ENCODE measurements at places on chromosomes 12 and 14.

DNA sequence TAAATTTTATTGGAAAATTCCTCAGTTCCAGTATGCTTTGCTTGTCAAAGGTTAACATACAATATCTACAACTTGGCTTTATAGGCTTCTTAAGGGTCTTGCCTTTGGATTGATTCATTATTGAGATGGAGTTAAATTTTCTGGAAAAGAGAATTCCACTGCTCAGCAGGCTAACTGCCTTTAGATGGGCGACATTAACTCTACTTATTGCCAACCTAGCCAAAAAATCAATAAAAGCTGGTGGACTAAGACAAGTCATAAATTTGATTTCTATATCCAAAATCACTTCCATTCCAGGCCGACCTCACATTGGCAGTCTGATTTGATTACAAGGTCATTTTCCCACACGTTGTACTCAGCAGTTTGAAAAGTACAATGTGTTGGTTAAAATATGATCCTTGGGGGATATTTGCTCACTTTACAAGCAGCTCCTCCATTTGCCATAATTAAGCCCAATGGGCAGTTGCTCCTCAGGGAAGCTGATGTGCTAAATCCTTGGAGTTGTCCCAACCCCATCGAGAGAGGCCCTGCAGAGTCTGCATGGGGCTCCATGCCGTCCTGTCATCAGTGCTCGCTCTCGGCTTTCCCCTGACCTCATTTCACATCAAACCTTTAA is 36.1 kb upstream of the CRY1 start:
- DNase-seq: no peak

- DNase-seq: no peak
Observed at GRCh38 chr14:101090976-101091375, 187.5 kb upstream of the RTL1 start.

GRCh38 chr14:80110721-80111120 is 100.6 kb downstream of the DIO2 start:
- DNase-seq: no peak

DNA sequence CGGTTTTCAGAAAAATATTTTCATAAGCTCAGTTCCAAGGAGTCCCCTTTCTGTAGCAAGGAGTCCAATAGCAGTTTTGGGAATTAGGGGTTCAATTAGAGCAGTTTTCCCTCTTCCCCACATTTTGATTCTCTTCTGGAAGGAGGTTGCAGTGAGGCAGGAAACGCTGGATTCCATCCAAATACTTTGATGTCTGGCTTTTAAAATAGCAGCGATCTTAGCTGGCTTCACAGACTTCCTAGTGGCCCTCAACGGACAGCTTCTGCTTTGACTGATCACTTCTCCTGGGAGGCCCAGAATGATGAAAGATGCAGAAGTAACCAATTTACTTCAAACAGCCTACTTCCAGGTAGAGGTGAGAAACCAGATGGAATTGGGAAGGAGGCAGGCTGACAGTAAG is 63.1 kb downstream of the C12orf75 start:
- DNase-seq: no peak

DNA sequence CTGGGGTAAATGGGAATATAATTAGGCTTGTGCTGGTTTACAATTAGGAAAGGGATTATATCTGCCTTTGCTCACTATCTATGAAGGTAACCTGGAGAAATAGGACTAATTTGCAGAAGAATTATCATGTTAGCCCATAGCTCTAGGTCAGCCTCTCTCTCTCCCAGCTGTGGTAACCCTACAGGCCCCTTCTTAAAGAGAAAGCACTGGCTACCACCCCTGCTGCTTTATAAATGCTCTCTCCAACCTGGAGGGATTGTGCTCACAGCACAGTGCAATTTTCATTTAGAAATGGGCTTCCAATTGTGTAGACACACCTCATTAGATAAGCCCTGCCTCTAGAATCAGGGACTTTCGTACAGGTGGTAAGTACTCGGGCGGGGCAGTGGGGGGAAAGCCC is 22.7 kb upstream of the MGST1 start:
- DNase-seq: no peak

DNA sequence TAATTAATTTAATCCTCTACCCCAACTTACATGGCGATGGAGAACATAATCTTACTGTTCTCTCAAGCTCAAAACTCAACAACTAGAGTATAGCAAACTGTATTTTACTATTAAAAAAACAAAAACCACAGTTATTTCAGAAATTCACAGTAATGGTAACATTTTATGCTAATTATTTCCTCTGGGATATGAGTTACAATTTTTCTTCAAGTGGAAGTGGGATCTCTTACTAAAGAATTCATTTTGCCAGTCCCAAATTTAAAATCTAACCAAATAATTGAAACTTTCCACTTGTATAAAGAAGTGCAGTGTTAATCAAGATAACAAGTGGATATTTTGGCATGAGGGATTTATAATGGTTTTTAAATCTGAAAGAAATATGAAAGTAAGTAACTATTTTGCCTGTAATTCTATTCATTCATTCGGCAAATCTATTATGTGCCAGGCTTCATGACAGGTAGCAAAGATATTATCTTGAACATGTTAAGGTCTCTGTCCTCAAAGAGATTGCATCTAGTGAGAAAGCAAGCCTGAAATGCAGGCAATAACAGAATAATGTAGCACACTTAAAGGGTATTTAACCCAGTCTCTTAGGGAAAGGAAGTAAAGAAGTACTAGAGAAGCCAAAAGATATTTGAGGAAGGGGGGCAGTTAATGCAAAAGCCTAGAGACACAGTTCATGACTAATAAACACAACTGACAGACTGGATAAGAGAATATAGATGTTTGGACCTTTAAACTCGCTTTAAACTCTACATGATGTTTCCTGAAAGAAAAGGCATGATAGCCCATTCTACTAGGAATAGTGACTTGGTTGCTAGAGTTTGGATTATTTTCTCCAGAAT is 44.0 kb downstream of the TAOK3 start:
- DNase-seq: no peak

- DNase-seq: no peak
Observed at GRCh38 chr12:121830134-121830533, 26.3 kb downstream of the SETD1B start.

DNA sequence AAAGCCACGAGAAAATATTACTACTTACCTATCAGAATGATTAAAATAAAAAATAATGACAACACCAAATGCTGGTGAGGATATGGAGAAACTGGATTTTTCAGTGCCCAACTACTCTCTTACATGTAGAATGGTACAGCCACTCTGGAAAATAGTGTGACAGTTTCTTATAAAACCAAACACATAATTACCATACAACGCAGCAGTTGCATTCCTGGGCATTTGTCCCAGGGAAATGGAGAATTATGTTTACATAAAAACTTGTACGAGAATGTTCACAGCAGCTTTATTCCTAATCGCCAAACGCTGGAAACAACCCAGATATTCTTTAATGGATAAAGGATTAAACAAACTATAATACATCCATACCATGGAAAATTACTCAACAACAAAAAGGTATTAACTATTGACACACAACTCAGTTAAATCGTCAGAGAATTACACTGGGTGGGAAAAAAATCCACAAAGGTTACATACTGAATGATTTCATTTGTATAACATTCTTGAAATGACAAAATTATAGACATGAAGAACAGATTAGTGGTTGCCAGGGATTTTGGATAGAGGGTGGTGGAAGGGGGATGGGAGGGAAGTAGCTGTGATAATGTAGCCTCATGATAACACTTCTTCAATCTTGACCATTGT is 35.4 kb downstream of the TAOK3 start:
- no peak for DNase-seq

- DNase-seq: no peak
Observed at GRCh38 chr12:105729926-105730325, 399.4 kb downstream of the C12orf75 start.

GRCh38 chr14:99756796-99757195 is 36.4 kb upstream of the EML1 start:
- no peak for DNase-seq

DNA sequence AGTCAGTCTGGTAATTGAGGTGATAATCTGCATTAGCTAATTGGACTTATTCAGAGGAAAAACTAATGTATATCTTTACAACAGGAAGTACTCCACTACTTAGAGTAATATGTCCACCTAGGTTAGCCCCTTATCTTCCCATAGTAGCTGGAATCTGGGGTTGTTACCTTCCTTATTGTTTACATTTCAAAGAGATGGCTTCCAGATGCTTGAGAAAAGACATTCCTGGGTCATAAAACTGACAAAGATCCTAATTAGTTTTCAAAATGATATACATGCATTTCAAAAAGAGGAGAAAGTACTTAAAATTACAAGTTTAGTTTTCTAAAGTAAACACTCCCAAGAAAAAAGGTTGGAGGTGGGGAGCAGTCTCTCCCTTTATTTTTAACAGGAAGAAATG is 78.1 kb downstream of the RPL10L start:
- DNase-seq: no peak

- DNase-seq: no peak
Observed at GRCh38 chr14:96267916-96268315, 11.9 kb downstream of the BDKRB1 start.

DNA sequence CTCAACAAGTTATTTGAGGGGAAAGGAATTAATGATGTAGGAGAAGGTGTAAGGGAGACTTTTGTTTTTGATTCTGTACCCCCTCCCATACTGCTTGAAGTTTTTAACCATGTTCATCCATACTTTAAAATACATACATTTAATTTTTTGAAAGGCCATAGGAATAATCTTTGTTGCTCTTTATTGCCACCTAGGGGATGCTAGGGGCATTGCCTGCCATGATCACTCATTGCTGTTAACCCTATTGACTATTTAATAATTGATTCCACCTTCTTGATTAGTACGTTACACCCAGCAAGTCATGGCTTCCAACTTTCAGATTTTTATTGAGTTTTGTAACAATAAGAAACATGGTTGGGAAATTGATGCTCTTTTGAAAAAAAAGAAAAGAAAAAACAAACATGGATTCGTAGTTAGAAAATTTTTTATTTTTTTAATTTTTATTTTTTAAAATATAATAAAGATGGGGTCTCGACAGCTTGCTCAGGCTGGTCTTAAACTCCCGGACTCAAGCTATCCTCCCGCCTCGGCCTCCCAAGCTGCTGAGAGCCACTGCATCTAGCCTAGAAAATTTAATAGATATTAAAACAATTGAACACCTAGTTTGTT is 8.5 kb upstream of the PRKAB1 start:
- DNase-seq: peak; percentile 78

Measured in Karpas-422 (cell line).